ENCODE measurements at places on chromosomes 7 and 10. TPM values are rescaled to one million over a fixed set of nuclear protein-coding genes. Genes with fewer than 3 reads are reported as not detected.

GPR85 gene
- 1.6 TPM for polyA plus RNA-seq

NKX1-2 gene
- not detected for polyA plus RNA-seq

MLXIPL gene
- 1.7 TPM for polyA plus RNA-seq

DNA sequence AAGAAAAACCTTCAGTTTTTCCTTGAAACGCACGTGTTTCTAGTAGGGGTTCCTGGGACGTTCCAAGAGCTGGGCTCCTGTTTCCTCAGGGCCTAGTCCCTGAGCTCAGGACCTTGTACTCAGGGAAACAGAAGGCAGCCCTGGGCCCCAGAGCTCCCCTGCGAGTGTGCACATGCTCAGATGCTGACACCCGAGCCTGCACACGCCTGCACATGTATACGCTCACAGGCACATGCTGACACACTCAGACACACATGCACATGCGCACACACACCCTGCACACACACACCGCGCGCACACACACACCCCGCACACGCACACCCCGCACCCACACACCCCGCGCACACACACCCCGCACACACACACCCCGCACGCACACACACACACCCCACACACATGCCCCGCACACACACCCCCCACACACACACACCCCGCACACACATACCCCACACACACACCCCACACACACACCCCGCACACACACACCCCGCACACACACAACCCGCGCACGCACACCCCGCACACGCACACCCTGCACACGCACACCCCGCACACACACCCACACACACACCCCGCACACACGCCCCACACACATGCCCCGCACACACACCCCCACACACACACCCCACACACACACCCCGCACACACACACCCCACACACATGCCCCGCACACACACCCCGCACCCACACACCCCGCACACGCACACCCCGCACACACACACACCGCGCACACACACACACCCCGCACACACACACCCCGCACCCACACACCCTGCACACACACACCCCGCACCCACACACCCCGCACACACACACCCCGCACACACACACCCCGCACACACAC is 52.2 kb downstream of the CALML3 start:
- DNase-seq = no peak

GRCh38 chr7:123791001-123791400 is 42.2 kb upstream of the WASL start:
- no peak for DNase-seq

DNA sequence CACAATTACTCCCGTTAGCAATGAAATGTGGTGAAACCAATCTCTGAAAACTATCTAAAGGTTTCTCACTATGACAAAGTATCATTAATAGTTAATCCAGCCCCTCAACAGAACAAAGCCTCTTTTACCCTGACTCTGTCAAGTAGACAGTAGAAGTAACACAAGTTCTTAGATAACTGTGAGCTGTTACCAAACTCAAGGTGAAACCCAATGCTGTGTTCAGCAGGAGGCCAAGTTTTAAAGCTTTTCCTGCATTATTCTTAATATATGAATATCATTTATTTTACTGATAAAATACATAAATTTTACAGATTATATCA is 109.1 kb downstream of the SRPK2 start:
- no peak for DNase-seq

GRCh38 chr7:34747176-34747781 is 89.3 kb downstream of the NPSR1 start:
- no peak for DNase-seq
